Activated CD8-positive, alpha-beta memory T cell treated with anti-CD3 and anti-CD28 coated beads, Interleukin-2, amount 10 ng/mL, durations not matched to agents 7 days and 5 days (primary cell): ENCODE measurements at places on chromosomes 2 and 18.
A peak's percentile ranks its signal among the peaks of the same experiment; 100 is the strongest.

GRCh38 chr2:72497763-72498162, 328.1 kb downstream of the EXOC6B start:
- no peak for DNase-seq

DNA sequence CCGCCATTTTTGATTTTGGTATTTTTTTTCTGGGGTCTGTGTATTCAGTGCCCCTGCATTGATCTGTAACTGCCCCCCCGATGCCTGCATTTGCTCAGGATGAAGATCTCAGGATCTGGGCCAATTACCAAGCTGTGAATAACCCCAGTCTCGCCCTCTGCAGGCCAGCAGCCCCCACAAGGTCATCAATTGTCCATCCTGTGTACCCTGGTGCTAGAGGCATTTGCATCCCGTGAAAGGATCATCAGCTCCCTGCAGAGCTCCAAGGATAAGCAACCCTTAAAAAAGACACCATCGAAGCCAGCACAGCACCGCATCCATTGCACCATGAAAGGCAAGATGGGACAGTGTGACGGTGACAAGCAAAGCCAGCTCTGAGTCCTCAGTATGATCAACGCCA, 154.1 kb upstream of the KLHL29 start:
- DNase-seq: no peak

DNA sequence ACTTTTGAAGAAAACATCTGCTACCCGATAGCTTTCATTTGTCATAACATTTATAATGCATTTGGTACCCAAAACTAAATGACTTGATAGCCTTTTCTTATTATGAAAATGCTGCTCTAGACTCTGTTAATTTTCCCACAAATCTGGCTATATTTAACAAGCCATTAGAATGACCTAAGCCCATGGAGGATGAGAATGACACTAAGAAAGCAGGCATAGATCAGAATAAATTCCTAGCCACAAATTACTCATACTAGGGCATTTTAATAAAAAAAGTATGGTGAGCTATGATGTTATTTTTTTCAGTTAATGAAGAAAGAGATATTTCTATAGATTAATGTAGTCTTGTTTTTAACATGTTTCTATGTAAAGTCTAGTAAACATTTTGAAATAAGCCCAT, 1728.3 kb downstream of the SUCLG1 start:
- DNase-seq: no peak

GRCh38 chr2:141020346-141020745, 1110.5 kb downstream of the LRP1B start:
- no peak for DNase-seq

DNA sequence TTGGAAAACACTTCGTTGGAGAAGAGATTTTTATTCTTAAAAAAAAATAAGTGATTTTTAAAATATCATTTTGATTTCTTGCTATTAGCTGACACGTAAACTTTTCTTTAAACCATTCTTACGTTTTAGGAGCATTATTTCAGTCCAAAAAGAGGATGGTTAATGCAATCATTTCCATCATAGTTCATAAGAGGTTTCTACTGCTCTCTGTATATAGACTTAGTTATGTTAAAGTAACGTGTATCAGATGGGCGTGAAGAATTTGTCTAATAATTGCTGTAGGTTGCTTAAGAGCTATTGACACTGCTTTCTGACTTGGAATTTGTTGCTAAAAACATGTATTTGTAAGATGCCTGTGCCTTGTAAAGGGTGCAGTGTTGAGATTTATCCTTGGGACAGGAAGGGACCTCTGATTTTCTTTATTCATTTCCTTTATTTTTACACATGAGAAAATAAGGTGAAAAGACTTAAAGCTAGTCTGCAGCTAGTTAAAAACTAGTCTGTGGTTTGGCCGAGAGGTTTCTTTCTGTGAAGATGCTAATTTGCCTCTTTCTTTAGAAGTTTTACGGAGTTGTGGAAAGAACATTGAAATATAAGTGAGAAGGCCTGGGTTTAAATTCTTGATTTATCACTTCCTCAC, 2.9 kb downstream of the ANKRD12 start:
- no peak for DNase-seq

- DNase-seq: no peak
These were observed 695 bp upstream of the BIRC6 start for GRCh38 chr2:32355976-32356680.

DNA sequence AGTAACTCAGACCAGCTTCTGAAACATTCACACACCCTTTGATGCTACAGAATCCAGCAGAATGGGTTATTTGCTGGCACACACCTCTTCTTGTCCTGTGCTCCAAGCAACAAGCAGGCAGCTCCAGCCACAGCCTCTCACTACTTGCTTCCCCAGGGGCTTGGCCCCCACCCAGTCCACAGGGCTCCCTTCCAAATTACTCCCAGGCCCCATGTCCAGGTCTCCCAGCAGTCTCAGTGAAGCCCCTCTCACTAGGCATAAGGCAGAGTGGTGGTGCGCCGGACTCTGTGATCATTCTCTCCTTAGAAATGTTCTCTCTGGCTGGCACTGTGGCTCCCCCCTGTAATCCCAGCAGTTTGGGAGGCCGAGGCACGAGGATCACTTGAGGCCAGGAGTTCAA, 25.9 kb downstream of the ITM2C start:
- no peak for DNase-seq

DNA sequence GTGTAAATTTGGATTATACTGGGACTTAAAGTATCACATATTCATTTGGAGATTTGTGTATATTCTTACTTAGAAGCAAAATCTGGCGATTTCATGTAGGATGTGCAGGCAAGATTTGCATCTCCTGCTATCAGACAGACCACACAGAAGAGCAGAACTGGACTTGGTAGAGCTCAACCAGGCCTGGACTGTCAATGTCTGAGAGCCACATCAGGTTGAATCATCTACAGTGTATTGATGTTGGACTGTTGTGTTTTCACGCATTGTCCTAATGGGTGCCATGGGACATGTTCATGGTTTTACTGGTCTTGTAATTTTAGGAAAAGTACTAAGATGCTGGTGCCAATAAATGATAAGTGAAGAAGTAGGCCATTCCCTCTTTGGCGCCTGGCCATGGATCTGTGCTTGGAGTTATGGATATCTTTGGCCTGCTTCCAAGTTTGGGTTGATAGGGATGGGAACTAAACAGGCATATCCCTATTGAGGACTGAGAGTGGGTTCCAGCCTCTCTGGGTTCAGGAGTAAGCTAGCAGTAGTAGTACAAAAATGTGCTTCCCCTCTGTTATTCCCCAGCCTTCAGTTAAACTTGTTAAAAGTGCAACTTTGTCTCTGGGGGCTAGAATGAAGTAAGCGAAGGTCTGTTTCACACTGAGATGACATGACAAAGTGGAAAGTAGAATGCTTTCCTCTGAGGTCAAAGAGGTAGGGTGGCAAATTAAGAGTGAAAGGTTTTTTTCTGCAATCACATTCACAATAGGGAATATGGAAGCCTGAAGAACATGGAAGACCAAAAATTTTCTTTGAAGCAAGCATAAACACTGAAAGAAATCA, 49.2 kb upstream of the NEMP2 start:
- no peak for DNase-seq

DNA sequence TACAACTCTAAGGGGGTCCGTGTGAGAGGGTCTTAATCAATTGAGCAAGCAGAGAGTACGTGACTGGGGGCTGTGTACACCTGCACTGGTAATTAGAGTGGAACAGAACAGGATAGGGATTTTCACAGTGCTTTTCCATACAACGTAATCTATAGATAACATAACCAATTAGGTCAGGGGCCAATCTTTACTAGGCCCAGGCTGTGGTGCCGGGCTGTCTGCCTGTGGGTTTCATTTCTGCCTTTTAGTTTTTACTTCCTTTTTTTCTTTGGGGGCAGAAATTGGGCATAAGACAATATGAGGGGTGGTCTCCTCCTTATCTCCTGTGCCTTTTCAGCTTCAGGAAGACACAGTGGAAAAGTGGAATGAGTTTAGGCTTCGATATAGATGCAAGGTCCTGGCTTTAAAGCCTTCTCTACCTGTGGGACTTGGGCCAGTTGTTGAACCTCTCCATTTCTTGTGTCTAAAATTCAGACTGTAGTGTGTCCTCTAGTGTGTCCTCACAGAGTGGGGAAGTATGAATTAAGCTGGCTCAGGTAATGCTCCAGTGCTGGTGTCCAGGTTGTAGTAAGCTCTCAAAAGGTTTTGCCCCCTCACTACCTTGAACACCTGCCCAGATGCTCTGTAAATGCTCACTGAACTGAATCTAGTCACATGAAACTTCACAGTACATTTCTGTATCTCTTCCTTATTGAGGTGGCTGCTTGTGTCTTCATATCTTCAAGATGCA, 422.8 kb downstream of the SETBP1 start:
- no peak for DNase-seq

GRCh38 chr2:134692499-134692898, 26.3 kb downstream of the TMEM163 start:
- peak; percentile 46 for DNase-seq

GRCh38 chr2:235162082-235162836, 210.4 kb downstream of the SH3BP4 start:
- DNase-seq: no peak

DNA sequence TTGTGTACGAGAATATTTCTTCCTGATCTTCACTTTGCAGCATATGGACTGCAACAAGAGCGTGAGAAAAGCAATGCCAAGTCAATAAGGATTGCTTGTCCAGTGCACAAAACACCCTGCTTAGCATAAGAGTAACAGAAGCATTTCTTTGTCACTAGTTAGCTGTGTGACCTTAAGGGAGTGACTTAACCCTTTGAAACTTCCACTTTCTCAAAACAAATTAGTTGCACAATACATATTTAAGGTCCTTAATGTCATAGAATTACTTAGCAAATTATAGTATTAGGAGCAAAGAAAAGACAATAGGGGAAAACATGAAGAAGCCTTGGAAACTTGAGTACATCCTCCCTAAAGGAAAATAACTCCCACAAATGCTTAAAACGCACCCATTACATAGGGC, 230.1 kb downstream of the RNF152 start:
- no peak for DNase-seq

GRCh38 chr2:16609786-16610185, 55.8 kb downstream of the CYRIA start:
- DNase-seq: no peak

DNA sequence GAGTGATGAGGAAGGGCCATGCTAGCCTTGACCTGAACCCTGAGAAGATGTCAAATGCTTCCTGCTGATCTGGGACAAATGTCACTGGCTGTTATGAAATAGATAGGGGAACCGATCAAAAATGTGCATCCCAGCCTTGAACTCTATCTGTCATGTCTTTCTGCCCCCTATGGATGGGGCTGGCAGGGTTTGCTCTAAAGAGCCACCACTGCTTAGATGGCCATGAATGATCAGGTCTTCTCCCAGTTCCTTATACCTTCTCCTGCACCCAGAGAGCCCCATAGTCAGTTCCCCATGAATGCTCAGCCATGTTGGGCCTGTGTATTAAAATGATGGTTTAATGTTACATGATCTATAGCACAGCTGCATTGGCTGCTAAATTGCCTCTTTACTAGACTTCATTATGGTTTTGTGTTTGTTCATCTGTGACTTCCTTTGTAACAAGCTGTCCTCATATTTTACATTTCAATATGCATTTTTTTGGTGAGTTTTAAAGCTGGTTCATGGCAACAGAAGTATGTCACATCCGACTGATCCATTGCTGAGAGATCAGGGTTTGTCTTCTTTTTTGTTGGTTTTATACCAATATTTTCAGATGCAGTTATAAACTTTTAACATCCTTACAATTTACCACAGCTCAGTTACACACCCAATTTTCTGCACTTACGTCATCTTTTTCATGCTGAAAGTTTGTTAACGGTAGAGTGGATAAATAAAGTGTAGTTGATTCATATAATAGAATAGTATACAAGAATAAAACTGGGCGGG, 56.3 kb upstream of the SMAD2 start:
- DNase-seq: no peak

DNA sequence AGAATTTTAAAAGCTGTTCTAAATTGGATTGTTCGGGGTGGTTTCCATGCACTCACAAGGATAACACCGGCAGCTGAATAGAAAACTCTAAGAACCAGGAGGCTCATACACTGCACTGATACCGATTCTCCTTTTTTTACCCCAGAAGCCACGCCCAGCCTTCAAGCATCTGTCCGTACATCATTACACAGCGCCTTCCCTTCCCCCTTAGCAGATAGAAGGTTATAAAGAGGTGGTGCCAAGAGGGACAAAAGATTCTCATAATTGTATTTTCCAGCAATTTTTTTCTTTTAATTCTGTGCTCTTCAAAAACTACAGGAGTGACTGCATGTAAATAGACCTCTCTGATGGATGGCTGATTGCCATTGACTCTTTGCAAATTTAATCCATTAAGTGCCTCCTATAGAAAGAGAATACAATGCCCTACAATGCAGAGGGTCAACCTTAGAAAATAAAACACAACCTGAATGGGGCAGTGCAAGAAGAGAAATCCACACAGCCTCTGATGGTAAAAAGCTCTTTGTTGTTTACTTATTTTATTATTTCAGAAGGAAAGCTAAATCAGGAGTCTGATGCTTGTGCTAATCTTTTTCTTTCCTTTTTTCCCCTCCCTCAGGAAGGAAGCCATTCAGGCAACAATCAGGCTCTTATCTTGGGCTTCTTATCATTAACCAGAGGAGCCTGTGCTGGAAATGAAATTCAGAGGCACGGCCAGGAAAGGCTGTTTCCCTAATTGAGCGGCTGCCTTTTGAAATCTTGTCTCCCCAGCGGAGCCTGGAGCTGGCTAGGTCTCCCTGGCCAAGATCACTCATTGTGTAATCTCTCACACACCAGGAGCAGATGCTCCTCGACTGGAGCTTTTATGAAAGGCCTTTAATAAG, 198.9 kb upstream of the NABP1 start:
- no peak for DNase-seq
